ENCODE measurements at places on chromosomes 16 and 17.

DNA sequence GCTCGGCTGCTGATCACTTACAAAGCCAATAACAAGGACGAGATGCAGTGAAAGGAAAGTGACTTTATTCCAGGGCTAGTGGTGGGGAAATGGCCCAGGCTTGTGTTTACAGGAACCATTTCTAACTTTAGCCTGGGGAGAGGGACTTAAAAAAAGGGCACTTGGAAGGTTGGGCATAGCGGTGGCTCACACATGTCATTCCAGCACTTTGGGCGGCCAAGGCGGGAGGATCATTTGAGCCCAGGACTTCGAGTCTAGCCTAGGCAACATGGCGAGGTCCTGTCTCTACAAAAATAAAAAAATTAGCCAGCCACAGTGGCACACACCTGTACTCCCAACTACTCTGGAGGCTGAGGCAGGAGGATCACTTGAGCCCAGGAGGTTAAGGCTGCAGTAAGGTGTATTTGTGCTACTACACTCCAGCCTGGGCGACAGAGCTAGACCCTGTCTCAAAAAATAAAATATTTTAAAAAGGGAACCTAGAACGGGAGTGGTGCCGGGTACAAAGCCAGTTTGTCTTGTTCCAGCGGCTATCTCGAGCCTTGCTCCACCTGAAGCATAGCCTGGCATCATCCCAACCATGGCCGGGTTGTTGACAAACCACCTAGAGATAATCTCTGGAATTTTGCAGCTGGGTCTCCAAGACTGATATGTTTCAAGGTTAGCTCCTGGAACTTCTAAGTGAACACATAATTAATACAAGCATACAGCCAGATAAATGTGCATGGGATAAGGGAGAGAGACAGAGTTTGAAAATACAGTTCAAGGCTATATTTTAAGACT is 5.7 kb upstream of the TVP23A start:
- no peak for DNase-seq

DNA sequence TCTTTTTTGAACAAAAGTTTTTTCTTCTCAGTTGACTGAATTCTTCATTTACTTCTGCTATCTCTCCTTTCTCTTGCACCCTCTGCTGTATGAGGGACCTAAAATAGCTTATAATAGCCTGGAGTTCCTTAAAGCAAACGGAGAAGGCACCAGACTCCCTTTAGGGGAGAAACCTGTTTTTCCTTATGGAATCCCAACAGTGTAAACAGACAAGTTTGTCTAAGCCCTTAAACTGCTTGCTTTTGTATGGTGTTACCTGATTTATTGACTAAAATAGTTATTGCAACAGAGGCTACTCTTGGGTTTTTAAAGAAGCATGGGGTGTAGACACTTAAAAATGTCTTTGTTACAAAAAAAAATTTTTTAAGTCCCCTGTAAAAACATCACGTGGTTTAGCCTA is 12.9 kb upstream of the TRIM25 start:
- DNase-seq = peak; percentile 6

DNA sequence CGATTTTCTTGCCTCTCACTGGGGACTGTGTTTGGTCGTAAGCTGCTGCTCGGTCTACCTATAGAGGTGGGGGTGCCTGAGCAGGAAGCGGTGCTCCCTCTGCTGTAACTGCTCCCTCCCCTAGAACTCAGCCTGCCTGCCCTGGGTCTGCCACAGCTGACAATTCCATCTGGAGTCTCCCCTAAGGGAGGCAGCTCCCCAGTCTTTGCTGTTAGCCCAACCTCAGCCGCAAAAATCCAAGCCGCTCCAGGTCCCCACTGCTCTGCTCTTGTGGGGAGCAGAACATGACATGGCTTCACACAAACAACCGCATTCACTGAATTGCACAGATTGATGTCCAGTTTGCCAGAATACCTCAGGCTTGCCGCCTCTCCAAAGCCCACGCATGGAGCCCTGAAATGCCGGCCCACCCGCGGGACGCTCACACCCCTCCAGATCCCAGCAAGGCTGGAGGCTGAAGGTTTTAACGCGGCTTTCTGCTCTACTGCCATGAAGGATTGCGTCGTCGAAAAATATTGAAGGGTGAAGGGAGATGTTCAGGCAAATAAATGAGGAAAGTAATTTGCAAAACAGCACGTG is 221.5 kb upstream of the FOXF1 start:
- DNase-seq = no peak

GRCh38 chr17:30954046-30954830 is 16.6 kb upstream of the RNF135 start:
- peak; percentile 11 for DNase-seq

DNA sequence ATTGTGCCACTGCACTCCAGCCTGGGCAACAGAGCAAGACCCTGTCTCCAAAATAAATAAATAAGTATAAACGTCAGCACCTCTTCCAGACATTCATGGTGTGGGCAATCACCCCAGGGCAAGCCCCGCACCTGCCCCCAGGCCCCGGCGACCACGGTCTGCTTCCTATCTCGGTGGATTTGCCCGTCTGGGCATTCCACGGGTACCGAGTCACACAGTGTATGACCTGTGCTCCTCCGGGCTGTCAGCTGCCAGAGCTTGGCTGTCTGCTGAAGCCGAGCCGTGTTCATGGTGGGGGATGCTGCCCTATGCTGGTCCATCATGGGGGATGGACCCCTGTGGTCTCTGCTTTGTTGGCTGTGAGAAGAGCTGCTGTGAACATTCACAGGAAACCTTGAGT is 15.4 kb downstream of the CYBC1 start:
- DNase-seq = no peak
